SJSA1 (cell line): ENCODE measurements at places on chromosomes 7 and 10. TPM values are rescaled to one million over a fixed set of nuclear protein-coding genes. Genes with fewer than 3 reads are reported as not detected.

DNA sequence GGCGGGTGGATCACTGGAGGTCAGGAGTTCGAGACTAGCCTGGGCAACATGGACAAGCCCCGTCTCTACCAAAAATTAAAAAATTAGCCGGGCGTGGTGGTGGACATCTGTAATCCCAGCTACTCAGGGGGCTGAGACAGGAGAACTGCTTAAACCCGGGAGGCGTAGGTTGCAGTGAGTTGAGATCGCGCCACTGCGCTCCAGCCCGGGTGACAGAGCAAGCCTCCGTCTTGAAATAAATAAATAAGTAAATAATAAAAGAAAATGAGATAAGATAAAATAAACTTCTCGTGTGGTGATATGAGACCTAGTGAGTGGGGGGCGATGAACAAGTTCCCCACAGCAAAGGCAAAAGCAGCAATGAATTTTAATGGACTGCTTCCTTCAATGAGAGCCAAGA is 33.6 kb upstream of the LMTK2 start:
- DNase-seq: no peak

DNA sequence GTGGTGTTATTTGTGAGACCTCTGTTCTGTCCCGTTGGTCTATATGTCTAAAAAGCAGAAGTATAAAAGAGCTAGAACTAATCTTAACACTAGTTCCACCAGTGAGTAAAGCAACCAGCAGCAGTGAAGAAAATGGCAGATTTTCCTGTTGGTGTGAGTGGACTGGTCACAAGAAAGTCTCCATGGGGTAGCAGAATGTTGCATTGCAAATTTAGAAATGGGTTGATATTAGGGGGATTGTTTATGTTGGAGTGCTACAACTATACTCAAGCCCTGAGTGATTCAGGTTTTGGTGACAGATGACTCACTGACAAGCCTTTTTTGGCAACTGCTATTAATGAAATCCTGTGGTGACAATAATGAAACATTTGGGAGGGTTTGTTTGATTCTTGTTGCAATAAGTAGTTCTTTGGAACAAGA is 5.6 kb downstream of the AVL9 start:
- peak; percentile 64 for DNase-seq

DNA sequence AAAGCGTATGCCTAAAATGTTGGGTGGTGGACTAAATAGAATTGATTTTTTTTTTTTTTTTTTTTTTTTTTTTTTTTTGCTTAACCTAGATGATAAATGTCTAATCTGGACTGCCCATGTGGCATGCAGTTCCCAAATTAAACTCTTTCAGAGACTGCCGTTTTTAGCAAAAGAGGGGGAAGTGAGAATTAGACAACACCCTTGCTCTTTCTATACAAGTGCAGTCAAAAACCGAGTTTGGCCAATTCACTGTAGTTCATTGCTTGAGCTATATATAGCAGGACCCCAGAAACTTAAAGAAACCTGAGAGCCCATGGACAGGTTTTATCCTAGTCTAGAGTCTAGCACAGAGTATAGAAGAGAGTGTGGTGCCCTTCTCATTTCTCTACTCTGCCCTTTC is 141.9 kb downstream of the GRM3 start:
- no peak for DNase-seq

DNA sequence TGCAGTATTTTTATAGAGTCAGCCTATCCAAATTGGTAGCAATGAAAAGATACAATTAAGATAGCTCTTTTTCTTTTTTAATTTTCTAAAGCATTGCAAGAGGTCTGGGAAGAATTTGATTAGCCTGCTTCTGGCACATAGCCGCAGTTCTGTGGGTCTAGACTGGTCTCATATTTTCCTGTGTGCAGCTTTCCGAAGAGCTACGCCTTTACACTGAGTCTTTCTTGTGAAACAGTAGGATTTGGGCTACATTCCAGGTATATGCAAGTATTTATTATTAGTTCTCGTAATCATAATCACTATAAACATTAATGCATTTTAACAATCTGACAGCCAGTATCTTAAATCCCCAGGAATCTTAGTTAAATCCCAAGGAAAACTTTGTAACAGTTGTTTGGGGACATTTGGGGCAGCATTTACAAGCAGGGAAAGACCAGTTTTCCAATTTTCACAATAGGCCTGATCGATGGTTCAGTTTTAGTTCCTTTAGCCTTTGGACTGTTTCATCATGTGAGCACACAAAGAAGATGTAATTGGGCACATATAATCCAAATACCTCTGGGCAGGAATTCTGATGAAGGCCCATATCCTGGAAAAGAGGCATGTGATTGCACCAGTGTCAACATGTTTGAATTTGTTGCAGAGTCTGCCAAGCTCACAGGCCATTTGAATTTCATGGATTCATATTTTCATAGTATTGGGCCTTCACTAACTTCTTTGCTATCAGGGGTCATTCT is 287.3 kb downstream of the INHBA start:
- no peak for DNase-seq

DNA sequence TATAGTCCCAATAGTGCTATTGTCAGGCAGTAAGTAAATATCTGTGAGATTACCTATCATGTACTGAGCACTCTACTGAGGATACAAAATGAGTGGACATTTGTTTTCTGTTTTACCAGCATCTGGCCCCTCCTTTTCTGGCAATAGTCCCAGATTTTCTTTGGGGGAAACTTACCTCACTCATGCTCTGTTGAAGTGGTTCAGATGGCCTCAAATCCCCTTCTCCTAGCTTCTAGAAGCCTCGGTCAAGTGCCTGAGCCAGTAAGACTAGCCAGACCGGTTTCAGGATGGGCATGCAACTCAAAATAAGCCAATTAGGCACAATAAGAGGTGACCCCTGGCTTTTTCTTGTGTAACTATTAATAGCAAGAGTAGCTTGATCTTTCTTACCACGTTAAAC is 19.7 kb downstream of the TRDMT1 start:
- no peak for DNase-seq

- no peak for DNase-seq
Observed at GRCh38 chr10:102401735-102402511, 6.4 kb downstream of the NFKB2 start.

DNA sequence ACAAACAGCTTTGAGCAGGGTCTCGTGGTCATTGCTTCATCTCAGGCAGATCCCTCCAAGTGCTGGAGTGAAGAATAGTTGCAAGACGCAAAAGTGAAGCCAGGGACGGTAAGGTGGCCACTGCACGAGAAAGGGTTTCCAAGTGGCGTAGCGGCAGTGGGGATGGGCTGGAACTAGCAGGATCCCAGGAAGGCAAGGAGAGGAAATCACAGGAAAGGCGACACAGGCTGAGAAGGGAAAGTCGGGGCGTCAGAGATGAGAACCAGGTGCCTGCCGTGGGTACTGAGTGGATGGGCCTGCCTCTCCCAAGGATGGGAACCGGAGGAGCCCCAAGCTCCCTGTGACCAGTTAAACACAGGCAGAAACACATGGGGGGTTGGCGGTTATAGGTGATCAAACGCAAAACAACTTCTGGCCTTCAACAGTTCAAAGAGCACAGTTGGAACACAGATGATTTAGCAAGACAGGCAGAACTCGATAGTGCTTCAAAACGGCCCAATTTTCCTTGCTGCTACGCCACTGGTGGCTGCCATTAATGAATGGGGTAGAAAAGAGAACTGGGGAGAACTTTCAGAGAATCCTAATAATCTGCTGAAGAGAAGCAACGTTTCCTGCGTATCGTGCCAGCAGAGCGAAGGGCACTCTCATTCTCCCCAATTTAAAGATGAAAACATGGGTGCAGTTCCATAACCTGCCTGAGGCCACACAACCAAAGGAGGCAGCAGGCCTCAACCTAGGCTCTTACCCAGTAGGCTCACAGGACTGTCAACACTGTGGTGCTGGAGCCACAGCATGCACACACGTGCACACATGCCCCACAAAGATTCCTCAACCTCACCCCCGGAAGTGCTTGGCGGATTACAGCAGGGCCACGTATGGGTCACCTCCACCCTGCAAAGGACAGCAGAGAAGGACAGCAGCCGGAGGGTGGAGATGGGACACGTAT is 61.9 kb downstream of the MAD1L1 start:
- peak; percentile 36 for DNase-seq

DNA sequence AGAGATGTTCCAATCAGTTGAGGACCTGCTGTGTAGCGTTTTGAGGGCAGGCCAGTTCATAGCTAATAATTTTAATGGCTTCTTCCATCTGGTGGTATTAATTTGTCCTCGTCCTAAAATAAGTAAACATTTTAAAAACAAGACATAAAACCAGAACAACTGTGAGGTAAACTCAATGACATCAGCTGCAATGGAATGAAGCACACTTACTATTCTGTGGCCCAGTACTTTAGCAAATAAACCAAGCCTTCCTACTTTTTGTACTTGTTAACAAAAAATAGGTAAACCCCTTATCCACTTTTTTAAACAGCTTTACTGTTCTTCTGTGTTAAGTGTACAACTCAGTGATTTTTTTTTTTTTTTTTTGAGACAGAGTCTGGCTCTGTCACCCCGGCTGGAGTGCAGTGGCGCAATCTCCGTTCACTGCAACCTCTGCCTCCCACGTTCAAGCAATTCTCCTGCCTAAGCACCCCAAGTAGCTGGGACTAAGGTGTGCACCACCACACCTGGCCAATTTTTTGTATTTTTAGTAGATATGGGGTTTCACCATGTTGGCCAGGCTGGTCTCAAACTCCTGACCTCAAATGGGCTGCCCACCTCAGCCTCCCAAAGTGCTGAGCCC is 28.9 kb upstream of the FZD1 start:
- no peak for DNase-seq

- DNase-seq: peak; percentile 44
Observed at GRCh38 chr10:14560274-14560673, 214.4 kb downstream of the FAM107B start.

DNA sequence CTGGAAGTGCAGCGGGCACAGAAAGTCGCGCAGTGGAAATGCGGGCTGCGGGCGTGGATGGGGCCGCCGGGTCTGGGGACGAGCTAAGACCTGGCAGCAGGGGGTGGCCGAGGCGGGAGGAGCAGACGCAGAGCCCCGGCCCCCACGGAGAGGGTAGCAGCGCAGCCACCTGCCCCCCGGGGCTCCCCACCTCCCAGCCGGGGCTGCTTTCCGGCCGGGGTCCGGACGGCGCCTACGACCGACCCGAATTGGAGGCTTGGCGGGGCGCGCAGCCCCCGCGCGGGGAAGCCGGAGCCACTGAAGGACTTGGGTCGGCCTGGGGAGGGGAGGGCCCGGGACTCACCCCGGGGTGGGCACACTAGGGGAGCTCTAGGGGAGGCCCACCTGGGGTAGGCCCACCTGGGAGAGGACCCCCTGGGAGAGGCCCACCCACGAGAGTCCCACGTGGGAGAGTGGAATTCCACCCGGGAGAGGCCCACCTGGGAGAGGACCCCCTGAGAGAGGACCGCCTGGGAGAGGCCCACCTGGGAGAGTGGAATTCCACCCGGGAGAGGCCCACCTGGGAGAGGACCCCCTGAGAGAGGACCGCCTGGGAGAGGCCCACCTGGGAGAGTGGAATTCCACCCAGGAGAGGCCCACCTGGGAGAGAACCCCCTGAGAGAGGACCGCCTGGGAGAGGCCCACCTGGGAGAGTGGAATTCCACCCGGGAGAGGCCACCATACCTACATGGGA is 854 bp upstream of the CFAP46 start:
- DNase-seq: no peak

GRCh38 chr7:94130716-94131115 is 126.6 kb upstream of the BET1 start:
- no peak for DNase-seq

GRCh38 chr7:129575699-129576098 is 35.8 kb upstream of the NRF1 start:
- DNase-seq: no peak

DNA sequence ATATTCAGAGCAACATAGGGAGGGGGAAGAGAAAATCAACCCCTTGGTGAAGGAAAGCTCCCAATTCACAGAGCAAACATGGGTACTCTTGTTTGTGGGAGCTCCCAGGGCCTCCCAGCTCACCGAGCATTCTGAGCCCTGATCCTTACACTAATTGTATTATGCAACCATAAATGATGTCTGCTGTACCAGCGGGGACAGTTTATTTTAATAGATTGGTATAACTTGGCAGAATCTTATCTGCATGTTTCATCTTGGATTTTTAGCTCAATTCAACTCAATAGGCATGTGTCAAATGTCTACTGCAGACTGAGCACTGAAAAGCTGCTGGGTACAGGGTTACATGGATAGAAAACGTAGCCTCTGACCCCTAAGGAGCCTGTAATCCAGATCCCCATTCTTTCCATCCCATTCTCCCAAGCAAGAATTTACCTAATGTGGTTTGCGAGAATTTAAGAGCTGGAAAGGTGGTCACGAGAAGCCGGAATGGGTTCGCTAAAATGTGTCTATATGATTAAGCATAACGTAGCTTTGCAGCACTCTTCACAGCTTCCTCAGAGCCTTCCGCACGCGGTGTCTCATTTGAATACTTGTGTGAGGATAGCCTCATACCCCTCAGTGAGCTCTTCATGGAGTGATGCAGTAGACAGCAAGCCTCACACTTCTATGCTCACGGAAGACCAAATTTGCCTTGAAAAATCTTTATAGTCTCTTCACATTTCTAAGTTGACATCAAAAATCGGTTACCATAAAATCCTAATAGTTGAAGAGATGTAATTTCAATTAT is 18.3 kb downstream of the EGFR start:
- DNase-seq: no peak

- DNase-seq: no peak
Observed at GRCh38 chr10:119688033-119688508, 36.9 kb downstream of the BAG3 start.

DNA sequence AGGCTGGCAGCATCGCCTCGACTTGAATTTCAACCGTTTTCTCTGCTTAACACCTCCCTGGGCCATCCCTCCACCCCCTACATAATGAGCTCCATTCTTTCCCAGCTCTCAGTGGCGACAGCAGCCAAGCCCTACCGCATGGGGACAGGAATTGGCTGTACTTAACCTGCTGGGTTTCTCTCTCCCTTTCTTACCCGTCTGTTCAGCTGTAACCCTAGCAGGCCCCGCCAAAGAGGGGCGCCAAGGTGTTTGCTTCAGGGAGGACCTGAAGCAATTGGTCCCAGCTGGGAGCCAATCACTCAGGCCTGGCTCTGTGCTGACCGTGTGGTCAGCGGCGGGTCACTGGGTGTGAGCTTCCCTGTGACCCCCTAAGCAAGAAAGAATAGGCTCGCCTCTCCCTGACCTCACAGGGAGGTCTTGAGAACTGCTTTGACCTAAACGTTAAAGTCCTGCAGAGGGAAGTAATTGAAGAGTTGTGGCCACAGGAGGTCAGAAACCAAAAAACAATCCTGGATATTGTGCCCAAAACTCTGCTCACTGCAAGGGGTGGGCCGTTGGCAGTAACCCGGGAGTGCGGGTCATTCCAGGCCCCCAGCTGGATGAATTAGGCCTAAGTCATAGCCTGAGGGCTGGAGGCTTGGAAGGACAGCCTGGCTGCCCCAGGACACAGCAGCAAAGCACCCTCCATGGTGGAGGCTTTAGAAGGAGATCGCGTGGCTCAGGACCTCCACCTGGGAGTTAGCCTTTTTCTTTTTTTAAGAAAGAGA is 114.6 kb downstream of the ITIH5 start:
- peak; percentile 33 for DNase-seq

The NPTX2 gene
- total RNA-seq: 138 and 160 TPM in 2 replicates

The NEUROD6 gene
- not detected in 2 replicates for total RNA-seq

The ARHGEF5 gene
- total RNA-seq: 0.13 and 0.29 TPM in 2 replicates

The SPDYE2 gene
- total RNA-seq: not detected in 2 replicates

The ASB15 gene
- 1.0 and 1.4 TPM in 2 replicates for total RNA-seq

The ADAMTS14 gene
- 0.66 and 1.2 TPM in 2 replicates for total RNA-seq

The TCAF2 gene
- total RNA-seq: 1.2 and 2.2 TPM in 2 replicates

The CALML3 gene
- total RNA-seq: not detected in 2 replicates

The LRRC61 gene
- not detected in 2 replicates for total RNA-seq

The CNPY1 gene
- total RNA-seq: not detected in 2 replicates

The MYL10 gene
- not detected in 2 replicates for total RNA-seq

The CH25H gene
- total RNA-seq: 0.55 TPM in 1 of 2 replicates, not detected in the other

The ANKRD1 gene
- total RNA-seq: 25.3 and 29.8 TPM in 2 replicates
